Pericardium fibroblast (primary cell): ENCODE measurements at places on chromosomes 3 and 15. TPM values are rescaled to one million over a fixed set of nuclear protein-coding genes. Genes with fewer than 3 reads are reported as not detected.

The LTK gene
- total RNA-seq = not detected in 2 replicates

The IQCH gene
- 0.60 and 1.9 TPM in 2 replicates for total RNA-seq

The SQOR gene
- total RNA-seq = 36.9 and 46.6 TPM in 2 replicates

The PLSCR2 gene
- not detected in 2 replicates for total RNA-seq

The WDR93 gene
- not detected in 2 replicates for total RNA-seq

The SMCO1 gene
- not detected in 2 replicates for total RNA-seq

The TMEM40 gene
- total RNA-seq = not detected in 2 replicates

The HIGD2B gene
- not detected in 2 replicates for total RNA-seq

The LRRIQ4 gene
- total RNA-seq = not detected in 2 replicates

The GP5 gene
- total RNA-seq = under 0.01 TPM in 1 of 2 replicates, not detected in the other

The POTEB gene
- not detected in 2 replicates for total RNA-seq

The SI gene
- total RNA-seq = not detected in 2 replicates

The AADACL2 gene
- total RNA-seq = not detected in 2 replicates

The CILP gene
- total RNA-seq = 0.93 and 2.8 TPM in 2 replicates

The NOP10 gene
- 161 and 224 TPM in 2 replicates for total RNA-seq

The CGNL1 gene
- 0.43 and 10.2 TPM in 2 replicates for total RNA-seq

The SELENOS gene
- 58.1 and 97.4 TPM in 2 replicates for total RNA-seq

The IGSF10 gene
- total RNA-seq = 7.3 and 16.9 TPM in 2 replicates
